ENCODE measurements at places on chromosomes 6 and 20.

DNA sequence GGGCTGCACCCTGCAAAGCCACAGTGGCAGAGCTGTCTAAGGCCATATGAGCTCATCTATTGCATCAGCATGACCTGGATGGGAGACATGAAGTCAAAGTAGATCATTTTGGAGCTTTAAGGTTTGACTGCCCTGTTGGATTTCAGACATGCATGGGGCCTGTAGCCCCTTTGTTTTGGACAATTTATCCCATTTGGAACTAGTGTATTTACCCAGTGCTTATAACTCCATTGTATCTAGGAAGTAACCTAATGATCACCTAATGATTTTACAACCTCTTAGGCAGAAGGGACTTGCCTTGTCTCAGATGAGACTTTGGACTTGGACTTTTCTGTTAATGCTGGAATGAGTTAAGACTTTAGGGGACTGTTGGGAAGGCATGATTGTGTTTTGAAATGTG lies 575.4 kb downstream of the EPM2A start:
- DNase-seq: no peak

- no peak for DNase-seq
Measured at GRCh38 chr20:48656661-48657211, 171.1 kb downstream of the PREX1 start.

GRCh38 chr20:58127701-58128111 lies 100.7 kb downstream of the ANKRD60 start:
- no peak for DNase-seq

- DNase-seq: no peak
Measured at GRCh38 chr6:43517505-43518357, 842 bp downstream of the POLR1C start.

GRCh38 chr6:22250486-22250885 lies 46.4 kb downstream of the PRL start:
- DNase-seq: no peak

GRCh38 chr6:20631549-20631924 lies 97.3 kb downstream of the CDKAL1 start:
- no peak for DNase-seq

DNA sequence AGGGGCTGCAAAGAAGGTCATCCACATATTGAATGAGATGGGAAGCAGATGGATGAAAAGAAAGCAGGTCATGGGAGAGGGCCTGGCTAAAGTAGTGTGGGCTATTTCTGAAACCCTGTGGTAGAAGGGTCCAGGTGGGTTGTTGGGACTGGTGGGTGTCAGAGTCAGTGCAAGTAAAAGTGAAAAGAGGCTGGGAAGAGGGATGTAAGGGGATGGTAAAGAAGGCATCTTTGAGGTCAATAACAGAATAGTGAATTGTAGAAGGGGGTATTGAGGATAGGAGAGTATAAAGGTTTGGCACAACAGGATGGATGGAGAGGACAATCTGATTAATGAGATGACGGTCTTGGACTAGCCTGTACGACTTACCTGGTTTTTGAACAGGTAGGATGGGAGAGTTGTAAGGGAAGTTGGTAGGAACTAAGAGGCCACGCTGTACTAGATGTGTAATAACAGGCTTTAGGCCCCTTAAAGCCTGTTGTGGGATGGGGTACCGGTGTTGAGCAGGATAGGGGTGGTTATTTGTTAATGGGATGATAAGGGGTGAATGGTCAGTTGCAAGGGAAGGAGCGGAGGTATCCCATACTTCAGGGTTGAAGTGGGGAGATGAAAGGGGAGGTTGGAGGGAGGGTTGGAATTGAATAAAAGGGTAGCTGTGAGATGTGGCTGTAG lies 748.9 kb upstream of the ADGRB3 start:
- DNase-seq: no peak

DNA sequence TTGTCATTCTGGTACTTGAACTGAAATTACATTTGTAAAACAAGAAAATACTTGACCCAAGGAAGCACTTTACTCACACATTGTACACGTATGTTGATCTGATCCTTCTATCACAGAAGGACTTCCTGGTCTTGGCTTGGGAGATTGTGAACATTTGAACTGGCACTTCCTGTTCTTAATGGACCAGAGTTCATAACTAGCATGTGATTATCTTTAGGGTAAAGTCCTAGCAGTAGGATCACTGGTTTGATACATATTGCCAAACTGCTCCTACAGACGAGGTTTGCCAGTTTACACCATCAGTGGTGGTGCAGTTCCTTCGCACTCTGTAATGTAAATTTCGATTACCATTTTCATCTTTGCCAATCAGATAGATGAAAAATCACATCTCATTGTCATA lies 12.7 kb downstream of the HECA start:
- DNase-seq: peak; percentile 52

- DNase-seq: no peak
Measured at GRCh38 chr6:56109149-56109548, 138.2 kb downstream of the COL21A1 start.

DNA sequence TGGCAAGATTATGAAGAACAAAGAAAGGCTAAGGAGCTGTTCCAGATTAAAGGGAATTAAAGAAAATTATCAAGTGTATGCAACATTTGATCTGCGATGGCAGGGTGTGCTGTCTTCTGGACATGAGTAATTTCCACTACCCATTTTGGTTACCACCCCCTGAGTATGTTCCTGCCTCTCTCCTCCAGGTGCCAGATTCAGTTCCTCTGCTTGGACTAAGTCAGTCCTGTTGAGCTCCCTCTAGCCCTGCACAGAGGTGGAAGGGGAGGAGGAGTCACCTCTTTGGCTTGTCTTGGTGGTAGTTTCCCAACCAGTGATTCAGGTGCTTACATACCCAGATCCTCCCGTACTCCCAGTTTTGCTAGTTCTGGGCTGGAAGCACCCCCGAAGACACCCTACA lies 22.2 kb upstream of the SNRPB2 start:
- DNase-seq: no peak

DNA sequence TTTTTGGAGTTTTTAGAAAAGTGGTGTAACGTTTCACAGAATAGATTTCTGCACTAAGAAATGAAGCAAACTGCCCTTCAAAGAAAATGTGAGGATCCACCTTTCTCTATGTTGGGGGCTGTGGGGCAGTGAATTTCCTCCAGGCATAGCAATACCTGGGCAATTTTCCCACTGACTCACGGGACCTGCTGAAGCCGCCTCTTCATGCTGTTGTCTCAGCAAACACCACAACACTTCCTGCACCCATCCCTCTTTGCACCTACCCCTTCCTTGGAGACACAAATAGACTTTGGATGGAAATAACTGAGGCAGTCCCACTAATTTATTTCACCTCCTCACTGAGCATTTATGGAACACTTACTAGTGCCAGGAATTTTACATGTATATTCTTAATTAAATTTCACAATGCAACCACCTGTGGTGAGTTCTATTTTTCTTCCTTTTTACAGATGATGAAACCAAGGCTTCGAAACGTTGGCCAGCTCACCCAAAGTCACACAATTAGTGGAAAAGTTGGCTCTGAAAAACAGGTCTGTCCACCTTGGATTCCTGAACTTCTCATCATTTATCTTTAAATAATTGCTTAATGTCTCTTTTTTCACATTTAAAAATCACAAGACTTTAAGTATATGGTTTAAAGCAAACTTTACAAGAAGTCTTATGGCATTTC lies 17.2 kb upstream of the ADGRF1 start:
- no peak for DNase-seq

GRCh38 chr20:19986419-19986818 lies 30.7 kb upstream of the NAA20 start:
- DNase-seq: peak; percentile 80

- DNase-seq: no peak
Measured at GRCh38 chr6:20259316-20260049, 47.2 kb upstream of the MBOAT1 start.

- DNase-seq: no peak
Measured at GRCh38 chr6:169677096-169677495, 24.7 kb downstream of the WDR27 start.

DNA sequence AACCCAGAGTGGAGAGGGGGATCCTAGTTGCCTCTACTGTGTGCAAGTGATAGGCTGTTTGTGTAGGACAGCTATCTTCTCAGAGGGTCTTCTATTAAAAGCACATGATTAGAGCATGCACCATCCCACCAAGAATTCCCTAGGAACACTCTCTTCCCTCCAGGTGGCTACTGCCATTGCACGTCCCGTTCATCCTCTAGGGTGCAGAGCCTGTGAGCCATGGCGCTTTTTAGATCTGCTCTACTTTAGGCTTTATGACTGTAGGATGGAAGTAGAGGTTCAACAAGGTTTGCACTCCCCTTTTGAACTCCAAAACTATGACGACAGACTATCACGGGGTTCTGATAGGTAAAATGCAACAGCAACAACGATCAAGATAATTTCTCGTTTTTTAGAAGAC lies 90.5 kb upstream of the SAMD5 start:
- DNase-seq: no peak

DNA sequence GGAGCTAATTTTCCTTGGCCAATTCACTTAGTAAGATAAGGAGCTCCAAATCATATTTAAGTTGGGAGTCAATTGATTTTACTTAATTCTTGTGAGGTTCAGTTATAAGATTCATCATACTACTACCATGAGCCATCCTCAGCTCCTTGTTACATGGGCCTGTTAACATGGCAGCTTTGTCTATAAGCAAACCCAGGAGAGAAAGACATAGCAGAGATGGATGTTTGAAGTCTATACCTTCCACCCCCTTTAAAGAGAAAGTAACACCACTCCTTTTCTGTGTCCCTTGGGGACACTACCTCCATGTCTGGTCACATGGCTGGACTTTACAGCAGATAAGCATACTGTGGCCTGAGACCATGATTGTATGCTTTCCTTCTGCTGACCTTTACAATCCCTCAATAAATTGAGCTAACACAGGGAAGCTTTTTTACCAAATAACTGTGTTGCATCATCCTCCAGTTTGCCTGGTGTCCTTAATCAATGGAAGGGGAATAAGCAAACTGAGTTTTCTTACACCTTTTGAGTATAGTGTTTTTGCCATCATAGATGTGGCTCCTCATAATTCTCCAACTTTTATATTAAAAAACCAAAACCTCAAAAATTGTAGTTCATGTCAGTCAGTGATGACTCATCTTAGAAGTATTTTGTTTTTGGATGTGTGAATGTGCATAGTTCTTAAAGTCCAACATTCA lies 9.8 kb upstream of the ZNFX1 start:
- no peak for DNase-seq

DNA sequence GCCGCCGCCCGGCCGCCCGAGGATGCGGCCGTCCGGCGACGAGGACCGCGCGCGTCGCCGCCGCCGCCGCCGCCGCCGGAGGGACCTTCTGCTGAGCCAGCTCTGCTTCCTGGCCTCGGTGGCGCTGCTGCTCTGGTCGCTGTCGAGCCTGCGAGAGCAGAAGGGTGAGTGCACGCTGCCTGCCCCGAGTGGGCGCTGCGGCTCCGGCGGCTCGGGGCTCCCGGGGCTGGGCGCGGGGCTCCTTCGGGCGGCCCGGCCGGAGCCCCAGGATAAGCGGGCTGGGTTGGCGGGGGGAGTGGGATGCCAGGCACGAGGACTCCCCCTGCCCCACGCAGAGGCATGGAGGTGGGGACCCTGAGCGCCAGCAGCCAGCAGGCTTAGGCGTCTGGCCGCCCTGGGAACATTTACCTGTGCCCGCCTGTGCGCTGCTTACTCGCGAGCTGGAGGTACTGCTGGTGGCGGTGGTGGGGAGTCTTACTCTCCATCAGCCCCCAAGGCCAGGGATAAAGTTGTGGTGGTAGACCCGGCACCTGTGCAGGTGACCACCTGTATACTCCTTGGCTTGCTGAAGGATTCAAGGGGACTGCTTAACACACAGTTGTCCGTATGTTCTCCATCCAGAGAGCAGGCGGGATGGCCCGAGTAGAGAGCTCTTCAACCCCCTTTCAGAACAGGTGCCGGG lies 520 bp downstream of the SLC24A3 start:
- DNase-seq: peak; percentile 78

- no peak for DNase-seq
Measured at GRCh38 chr6:3214898-3215297, 12.6 kb downstream of the TUBB2B start.

GRCh38 chr6:105929626-105930025 lies 156.5 kb upstream of the PRDM1 start:
- DNase-seq: no peak
